ENCODE measurements at places on chromosomes 5 and 9.

- no peak for DNase-seq
Measured at GRCh38 chr5:85452322-85453025, 1067.8 kb upstream of the EDIL3 start.

GRCh38 chr5:96288166-96288844 is 144.7 kb downstream of the PCSK1 start:
- no peak for DNase-seq

DNA sequence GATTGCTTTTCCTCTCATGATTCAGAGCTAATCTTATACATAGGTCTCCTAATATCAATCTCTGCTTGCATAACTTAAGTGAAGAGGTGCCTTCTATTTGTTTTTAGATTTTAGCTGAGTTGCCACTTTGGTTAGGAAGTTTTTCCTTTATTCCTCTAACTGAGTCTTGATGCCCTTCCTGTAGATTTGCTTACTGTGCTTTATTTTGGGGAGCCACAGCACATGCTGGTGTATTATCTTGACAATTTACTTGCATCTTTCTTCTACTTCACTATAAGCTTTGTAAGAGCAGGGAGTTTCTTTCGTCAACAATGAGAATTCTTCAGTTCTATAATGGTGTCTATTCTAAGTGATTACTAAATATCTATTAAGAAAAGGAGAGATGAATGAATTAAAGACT is 54.9 kb downstream of the GABRA6 start:
- no peak for DNase-seq

GRCh38 chr9:131255676-131256197 is 20.6 kb downstream of the FAM78A start:
- DNase-seq = no peak

GRCh38 chr5:40396317-40396716 is 283.4 kb upstream of the PTGER4 start:
- no peak for DNase-seq

DNA sequence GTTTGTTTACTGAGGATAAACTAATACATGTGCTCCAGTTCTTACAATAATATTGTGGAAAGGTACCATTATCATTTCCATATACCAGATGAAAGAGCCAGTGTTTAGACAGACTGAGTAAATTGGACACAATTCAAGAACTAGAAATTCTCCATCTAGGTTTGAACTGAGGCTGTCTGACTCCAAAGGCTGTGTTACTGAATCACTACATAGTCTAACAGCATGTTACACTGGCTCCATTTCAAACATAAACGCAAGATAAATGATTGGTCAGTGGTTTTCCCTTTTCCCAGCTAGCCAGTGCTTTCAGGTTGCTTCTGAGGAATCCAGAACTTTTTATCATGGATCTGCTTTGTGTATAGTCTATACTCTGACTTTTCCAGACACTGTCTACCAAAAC is 8.1 kb downstream of the SPDL1 start:
- DNase-seq = no peak

DNA sequence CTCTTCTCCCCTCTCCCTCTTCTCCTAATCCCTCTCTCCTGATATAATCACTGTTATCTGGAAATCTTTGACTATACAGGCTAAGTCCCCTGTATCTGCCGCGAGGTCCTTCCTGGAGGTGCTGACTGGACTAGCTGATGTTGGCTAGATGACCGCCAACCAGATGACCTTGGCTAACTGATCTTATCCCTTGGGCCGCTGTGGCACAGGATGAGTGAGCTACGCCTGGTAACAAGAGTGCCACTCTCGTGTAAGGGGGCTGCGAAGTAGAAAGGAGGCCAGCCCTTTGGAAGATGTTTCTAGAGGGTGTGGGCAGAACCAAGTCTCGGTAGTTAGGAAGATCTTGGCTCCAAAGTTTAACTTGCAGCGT is 345 bp upstream of the PRRC1 start:
- peak; percentile 61 for DNase-seq

Data from kidney (tissue), 22 donors.